ENCODE measurements at places on chromosomes 4 and X. TPM values are rescaled to one million over a fixed set of nuclear protein-coding genes. Genes with fewer than 3 reads are reported as not detected.

Gene CT47B1
- not detected for polyA plus RNA-seq

Gene TKTL2
- not detected for polyA plus RNA-seq

Gene PHKA1
- 5.9 TPM for polyA plus RNA-seq

DNA sequence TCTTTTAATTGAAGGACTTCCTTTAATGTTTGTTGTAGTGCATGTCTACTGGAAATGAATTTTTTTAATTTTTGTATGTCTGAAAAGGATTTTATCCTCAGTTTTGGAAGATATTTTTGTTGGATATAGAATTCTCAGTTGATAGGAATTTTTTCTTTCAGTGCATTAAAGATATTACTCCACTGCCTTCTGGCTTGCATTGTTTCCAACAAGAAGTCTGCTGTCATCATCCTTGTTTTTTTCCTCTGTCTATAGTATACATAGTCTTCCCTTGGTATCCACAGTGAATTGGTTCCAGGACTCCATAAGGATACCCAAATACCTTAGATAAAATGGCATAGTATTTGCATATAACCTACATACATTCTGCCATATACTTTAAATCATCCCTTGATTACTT lies 33.5 kb downstream of the SCD5 start:
- no peak for DNase-seq

DNA sequence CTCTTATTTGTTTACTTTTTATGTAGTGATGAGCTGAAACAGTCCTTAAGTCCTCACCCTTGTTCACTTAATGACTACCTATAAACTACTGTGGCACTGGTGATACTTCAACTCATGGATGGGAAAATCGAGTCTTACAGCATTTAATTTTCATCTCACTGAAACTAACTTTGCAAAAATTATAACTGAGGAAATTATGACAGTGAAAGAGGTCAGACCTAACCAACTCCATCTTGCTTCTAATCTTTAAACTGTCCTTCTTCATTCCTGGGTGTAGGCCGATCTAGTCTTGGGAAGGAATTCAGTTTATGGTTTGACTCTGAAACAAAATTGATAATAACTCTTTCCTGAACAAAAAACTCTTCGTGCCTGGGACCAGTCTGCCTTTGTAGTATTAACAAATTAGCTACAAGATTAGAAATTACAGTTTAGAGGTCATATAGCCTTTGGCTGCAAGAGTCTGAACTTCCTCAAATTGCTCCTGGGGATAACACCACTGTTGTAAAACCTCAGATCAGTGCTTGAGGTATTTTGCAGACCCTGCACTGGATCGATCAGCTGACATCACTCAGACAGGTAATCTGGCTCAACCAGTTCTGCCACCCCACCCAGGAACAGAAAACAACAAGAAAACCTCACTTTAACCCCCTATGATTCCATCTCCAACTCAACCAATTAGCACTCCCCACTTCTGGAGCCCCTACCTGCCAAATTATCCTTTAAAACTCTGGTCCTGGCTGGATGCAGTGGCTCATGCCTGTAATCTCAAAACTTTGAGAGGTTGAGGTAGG lies 995.7 kb upstream of the PRKX start:
- DNase-seq = no peak

- no peak for DNase-seq
Measured at GRCh38 chr4:123418351-123418931, 21.8 kb downstream of the SPRY1 start.

DNA sequence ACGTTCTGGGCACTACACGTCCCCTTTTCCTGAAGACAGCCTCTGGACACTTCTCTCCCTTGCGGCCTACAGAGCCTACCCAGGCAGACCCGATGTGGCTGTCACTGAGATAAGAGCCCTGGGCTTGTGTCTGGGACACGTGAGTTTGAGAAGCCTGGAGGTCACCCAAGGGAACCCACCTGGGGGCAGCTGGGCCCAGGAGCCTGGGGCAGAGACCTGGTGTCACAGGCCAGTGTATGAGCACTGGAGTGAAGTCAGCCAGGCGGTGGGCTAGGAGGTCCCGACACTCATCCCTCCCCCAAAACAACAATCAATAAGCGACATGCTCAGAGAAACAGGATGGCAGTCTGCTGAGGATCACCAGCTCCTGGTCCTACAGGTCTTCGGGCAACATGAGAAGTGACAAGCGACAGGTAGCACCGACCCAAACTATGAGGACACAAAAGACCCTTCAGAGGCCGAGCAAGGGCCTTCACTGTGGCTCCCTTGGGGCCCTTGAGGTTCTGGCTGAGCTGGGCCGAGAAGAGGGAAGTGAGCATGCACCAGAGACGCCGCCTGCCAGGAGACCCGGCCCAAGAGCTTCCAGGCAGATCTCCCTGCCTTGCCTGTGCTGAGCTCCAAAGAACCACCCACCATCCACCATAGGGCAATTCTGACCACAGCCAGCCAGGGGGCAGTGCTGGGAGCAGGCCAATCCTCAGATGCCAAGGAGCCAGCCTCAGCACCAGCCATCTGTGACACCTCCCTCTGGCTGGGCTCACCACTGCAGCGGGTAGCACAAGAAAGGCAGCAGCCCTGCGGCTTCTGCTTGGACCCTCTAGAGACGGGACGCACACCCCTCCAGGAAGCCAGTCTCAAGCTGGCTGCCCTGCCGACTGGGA lies 11.0 kb upstream of the DUSP9 start:
- DNase-seq = no peak

DNA sequence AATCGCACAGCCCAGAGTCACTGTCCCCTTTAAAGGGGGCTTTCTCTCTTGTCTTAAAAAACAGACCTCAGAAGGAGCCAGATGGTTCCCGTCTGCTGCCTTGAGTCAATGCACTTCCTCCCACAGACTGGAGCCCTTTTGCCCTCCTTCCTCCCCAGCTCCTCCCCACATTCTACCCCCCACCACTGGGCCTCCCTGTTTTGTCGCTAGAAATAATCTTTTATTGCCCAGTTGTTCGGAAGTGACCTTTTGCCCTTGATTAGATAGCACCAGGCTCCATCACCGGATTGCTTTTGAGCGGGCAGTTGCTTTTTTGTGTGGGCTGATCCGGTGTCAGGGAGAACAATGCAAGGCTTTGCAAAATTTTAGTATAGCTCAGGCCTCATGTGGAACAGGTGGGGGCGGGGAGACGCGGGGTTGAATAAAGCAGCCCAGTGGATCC lies 47.7 kb downstream of the SPRY1 start:
- DNase-seq = peak; percentile 77

Gene CLNK
- polyA plus RNA-seq = 0.19 TPM

DNA sequence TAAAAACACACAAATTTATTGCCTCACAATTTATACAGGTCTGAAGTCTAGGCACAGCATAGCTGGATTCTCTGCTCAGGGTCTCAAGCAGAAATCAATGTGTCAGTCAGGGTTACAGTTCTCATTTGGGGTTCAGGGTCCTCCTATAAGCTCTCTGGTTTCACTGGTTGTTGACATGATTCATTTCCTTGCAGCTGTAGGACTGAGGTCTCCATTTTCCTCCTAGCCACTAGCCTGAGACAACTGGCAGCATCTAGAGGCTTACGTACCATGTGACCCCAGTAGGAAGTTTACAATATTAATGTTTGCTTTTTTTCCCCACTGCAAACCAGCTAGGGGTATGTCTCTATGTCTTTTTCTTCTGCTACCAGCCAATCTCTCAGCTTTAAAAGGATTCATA lies 102.5 kb downstream of the CPEB2 start:
- DNase-seq = no peak

Gene SMIM31
- 0.39 TPM for polyA plus RNA-seq

GRCh38 chr4:8910822-8911315 lies 39.2 kb upstream of the HMX1 start:
- DNase-seq = no peak

GRCh38 chr4:5968246-5968645 lies 50.0 kb downstream of the C4orf50 start:
- no peak for DNase-seq

DNA sequence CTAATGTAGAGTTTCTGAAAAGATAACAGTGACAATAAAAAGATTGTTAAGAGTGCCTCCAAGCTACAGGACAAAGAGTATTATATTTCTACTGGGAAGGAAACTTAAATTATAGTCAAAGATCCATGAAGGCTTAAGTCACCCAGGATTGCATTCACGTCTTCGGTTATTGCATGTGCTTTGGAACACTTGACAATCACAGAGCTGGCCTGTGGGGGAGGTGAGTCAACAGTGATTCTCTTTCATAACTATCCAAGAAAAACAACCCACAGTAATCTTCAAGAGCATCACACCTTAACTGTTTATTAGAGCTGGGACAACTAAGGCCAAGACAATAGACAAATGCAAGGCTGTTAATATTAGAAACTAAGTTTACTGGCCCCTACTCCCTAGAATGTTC lies 40.3 kb downstream of the PDGFC start:
- DNase-seq = no peak

Gene TSPAN5
- polyA plus RNA-seq = 12.9 TPM

Gene ZMAT1
- 27.5 TPM for polyA plus RNA-seq

- DNase-seq = peak; percentile 34
Measured at GRCh38 chrX:75522565-75523431, at the start of gene ZDHHC15. TSS of gene ZDHHC15 (minus strand) at chrX:75523037. CDS start at chrX:75523024, 13 bp downstream.

Gene SSX3
- not detected for polyA plus RNA-seq
